ENCODE measurements at places on chromosomes 12 and 14. TPM values are rescaled to one million over a fixed set of nuclear protein-coding genes. Genes with fewer than 3 reads are reported as not detected.

DNA sequence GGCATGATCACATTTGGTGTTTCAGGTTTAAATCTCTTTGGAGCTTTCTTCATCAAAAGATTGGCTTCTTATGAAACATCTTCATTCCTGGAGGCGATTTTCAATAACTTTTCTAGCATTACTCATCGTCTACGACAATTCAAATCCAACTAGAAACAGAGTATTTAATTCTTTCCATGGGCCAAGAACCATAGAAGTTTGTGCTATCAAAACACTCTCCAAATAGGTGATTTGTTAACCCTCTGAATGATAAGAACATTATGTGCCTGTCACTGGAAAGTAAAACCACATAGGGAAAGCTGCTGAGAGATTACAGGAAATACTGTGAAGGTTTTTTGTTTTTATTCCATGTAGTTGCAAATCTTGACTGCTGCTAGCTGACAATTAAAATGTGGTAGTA, 6.9 kb upstream of the DCN start:
- DNase-seq = no peak
- H3K27me3 ChIP-seq = no peaks in the 10 kb centered on the region
- no peaks in the 10 kb centered on the region for H3K36me3 ChIP-seq
- H3K27ac ChIP-seq = no peak overlapping the region
- H3K4me1 ChIP-seq = no peaks in the 10 kb centered on the region

DNA sequence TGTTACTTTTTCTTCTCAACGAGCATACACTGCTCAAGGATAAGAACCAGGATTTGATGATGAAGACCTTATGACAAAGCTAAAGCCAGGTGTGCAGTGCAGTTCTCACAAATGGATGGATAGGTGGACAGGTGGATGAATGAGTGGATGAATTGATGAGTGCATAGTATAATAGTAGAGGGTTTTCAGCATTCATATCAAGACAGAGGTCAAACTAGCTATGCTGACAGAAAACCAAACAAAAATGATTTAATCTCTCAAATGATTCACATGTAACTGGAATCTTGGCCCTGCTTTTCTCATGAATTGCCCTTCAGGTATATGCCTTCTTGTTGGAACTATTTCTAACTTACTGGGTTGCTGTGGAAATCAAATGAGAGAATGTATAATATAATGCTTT, 240.9 kb downstream of the BCAT1 start:
- H3K27me3 ChIP-seq = no peaks in the 10 kb centered on the region
- H3K4me3 ChIP-seq = no peak overlapping the region
- no peaks in the 10 kb centered on the region for H3K36me3 ChIP-seq
- no peaks in the 10 kb centered on the region for H3K4me1 ChIP-seq
- no peak overlapping the region for H3K27ac ChIP-seq

DNA sequence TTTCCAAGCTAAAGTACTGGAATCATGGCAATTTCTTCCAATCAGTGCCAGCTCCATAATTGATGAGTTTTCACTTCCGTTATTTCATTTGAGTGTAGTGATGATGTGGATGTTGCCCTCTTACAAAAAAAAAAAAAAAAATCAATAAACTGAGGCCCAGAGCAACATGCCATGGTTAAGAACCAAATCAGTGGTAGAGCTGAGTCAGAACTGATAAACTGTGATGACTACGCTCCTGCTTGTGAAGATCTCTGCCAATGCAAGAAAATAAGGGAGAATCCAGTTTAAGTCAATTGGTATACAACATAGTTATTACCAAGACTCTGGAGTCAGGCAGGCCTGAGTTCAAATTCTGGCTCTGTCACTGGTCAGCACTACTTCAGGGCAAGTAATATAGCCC, 102.7 kb downstream of the GPR135 start:
- peaks cover 74% of the 10 kb centered on the region for H3K36me3 ChIP-seq
- H3K27me3 ChIP-seq = no peaks in the 10 kb centered on the region
- H3K4me1 ChIP-seq = peaks cover 15% of the 10 kb centered on the region

Gene KMT2D
- 103 TPM for total RNA-seq

GRCh38 chr14:94970941-94971730, 186.2 kb downstream of the DICER1 start:
- H3K36me3 ChIP-seq = no peaks in the 10 kb centered on the region
- no peak overlapping the region for H3K27ac ChIP-seq
- H3K4me1 ChIP-seq = no peaks in the 10 kb centered on the region
- H3K27me3 ChIP-seq = no peaks in the 10 kb centered on the region
- H3K4me3 ChIP-seq = no peak overlapping the region

DNA sequence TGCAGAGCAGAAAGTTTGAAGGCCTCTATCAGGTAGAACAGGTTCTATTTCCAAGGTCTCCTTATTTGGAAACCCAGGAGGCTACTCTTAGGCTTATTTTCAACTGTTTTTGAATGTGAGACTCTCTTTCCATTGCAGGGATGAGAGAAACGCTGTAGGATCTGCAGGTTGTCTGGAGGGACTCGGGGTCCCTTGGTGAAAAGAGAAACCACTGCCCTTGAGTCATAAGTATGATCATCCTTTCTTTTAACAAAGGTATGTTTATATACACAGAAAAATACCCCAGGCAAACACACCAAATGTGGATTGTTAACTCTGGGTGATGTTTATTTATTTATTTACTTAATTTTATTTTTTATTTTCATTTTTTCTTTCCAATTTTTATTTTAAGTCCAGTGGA, 57.8 kb upstream of the MAX start:
- H3K27me3 ChIP-seq = no peaks in the 10 kb centered on the region
- no peak overlapping the region for H3K27ac ChIP-seq
- no peak for DNase-seq
- H3K36me3 ChIP-seq = no peaks in the 10 kb centered on the region
- H3K4me3 ChIP-seq = no peak overlapping the region

DNA sequence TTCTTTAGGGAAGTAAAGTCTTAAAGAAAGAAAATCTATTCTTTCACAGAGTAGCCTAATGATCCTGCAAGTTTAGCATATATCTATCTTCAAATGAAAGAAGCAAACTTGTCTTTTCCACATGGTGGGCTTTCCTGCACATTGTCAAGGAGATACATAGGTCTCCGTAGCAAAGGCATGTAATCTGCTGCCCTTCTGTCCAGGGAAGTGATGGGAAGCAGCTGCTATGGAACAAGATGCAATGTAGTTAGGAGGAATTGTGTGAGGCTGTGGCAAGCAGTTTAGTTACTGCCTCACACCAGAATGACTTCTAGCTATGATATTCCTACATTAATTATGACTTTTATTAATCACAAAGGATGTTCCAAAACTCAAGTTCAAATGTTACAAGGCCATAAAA, 174.4 kb downstream of the PDZRN4 start:
- no peaks in the 10 kb centered on the region for H3K27me3 ChIP-seq
- peaks cover 9% of the 10 kb centered on the region for H3K4me1 ChIP-seq
- no peak for DNase-seq
- H3K4me3 ChIP-seq = no peak overlapping the region
- H3K27ac ChIP-seq = no peak overlapping the region
- H3K36me3 ChIP-seq = no peaks in the 10 kb centered on the region

DNA sequence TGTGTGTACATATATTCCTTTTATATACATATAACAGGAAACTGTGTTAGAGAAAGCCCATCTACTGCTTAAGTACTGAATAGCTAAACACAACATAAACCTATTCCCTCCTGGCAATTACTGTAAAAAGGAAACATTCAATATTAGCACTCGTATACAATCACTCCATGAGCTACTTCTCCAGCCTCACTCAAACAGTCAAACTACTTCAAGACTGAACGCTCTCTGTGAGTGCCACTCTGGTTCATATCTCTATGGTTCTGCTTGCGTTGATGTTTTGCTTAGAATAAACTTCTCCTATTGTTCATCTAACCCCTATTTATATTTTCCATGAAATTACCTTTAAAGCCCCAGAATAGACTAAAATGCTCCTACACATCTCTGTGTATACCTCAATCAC, 243.7 kb downstream of the MED13L start:
- no peak for DNase-seq
- H3K27me3 ChIP-seq = no peaks in the 10 kb centered on the region
- no peaks in the 10 kb centered on the region for H3K36me3 ChIP-seq
- no peak overlapping the region for H3K27ac ChIP-seq
- no peak overlapping the region for H3K4me3 ChIP-seq

- no peaks in the 10 kb centered on the region for H3K27me3 ChIP-seq
- no peak for DNase-seq
- no peak overlapping the region for H3K27ac ChIP-seq
- no peaks in the 10 kb centered on the region for H3K4me1 ChIP-seq
- H3K36me3 ChIP-seq = no peaks in the 10 kb centered on the region
These were observed 24.5 kb downstream of the PRMT8 start for GRCh38 chr12:3515506-3515905.

Gene TOMM20L
- not detected for total RNA-seq

DNA sequence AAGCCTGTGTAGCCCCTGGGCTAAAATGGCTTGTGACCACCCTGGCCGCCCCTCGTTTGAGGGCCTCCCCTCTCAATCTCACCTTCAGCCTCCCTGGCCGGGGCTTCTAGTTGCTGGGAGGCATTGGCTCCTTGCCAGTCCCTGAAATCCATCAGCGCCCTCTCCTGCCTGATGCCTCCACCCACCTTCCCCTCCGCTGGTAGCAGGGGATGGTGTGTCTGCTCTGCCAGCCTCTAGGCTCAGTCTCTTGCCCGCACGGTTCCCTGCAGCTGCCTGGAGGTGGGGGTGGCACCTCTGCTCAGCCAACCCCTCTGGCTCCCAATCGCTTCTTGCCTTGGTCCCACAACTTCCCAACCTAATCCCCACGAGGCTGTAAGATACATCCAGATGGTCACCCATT, 167.9 kb downstream of the PHETA1 start:
- H3K36me3 ChIP-seq = no peaks in the 10 kb centered on the region
- no peak overlapping the region for H3K27ac ChIP-seq
- H3K4me1 ChIP-seq = no peaks in the 10 kb centered on the region
- H3K27me3 ChIP-seq = no peaks in the 10 kb centered on the region
- peak; percentile 76 for DNase-seq

DNA sequence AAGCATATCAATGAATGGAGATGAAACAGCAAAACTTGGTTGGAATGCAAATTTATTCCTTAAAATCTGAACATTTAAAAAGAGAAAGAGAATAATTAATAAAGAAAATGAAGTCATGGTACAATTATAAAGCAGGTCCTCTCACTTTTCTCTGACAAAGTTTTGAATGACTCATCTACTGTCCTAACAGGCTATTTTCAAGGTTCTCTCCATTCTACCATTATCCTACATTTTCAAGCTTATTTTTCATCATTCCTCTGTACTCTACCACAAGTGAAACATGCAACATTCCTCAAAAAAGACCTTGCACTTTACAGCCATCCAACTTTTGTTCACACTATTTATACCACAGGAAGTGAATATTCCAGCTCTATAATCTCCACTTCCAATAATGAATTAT, 36.9 kb upstream of the AP4S1 start:
- no peaks in the 10 kb centered on the region for H3K4me1 ChIP-seq
- H3K27ac ChIP-seq = no peak overlapping the region
- H3K27me3 ChIP-seq = no peaks in the 10 kb centered on the region
- no peak for DNase-seq
- H3K36me3 ChIP-seq = peaks cover 17% of the 10 kb centered on the region
- H3K4me3 ChIP-seq = no peak overlapping the region

- no peaks in the 10 kb centered on the region for H3K4me1 ChIP-seq
- no peak overlapping the region for H3K27ac ChIP-seq
- no peak overlapping the region for H3K4me3 ChIP-seq
- peaks cover 16% of the 10 kb centered on the region for H3K36me3 ChIP-seq
- DNase-seq = no peak
- H3K27me3 ChIP-seq = no peaks in the 10 kb centered on the region
These were observed 98.6 kb downstream of the PPP2R5E start for GRCh38 chr14:63444588-63444987.

DNA sequence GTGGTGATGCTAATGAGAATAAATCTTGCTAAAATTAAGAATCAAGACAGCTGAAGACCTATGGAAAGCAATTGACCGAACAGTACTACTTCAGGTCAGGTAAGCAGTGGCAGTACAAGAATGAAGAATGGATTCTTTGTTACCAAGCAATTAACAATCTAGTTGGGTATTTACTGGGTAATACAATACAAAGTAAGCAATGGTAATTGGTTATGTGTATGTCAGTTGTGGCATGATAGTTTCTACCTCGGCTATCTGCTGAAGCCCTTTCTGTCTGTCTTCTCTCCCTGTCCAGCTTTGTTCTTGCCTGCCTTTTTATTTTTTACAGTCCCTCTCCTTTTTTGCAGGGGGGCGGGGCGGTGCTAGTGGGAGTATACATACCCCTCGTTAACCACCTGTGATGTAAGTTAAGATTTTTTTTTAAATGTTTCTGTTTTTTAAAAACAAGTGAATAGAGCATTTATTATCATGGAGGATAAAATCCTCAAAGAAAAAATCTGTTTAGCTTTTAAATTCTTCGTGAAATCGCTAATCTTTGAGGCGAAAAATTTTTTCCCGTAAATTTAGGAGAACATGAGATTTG, 75.9 kb downstream of the RCOR1 start:
- peaks cover 3% of the 10 kb centered on the region for H3K36me3 ChIP-seq
- no peak for DNase-seq
- H3K4me3 ChIP-seq = no peak overlapping the region
- no peaks in the 10 kb centered on the region for H3K4me1 ChIP-seq
- H3K27me3 ChIP-seq = no peaks in the 10 kb centered on the region
- no peak overlapping the region for H3K27ac ChIP-seq

Gene CLEC14A
- 0.59 TPM for total RNA-seq

Gene KIF26A
- total RNA-seq = 47.9 TPM

Gene BIN2
- not detected for total RNA-seq

DNA sequence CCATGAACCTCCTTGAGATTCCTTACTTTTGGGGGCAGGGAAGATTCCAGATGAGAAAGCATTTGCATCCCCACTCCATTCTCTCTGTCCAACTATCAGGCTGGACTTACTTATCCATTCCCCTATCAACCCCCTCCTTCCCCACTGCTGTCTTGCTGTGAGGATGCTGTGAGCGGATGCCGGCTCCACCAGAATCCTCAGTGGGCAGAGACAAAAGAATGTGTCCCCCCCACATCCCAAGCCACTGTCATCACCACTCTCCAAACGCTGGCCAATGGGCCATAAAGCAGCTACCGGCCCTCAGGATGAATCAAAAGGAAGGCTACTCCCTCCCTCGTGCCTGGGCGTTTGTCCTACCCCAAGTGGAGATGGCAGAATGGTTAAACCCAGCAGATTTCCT, 173.0 kb upstream of the NTF3 start:
- no peaks in the 10 kb centered on the region for H3K4me1 ChIP-seq
- H3K27ac ChIP-seq = no peak overlapping the region
- no peak overlapping the region for H3K4me3 ChIP-seq
- DNase-seq = no peak
- no peaks in the 10 kb centered on the region for H3K36me3 ChIP-seq
